Activated naive CD4-positive, alpha-beta T cell treated with anti-CD3 and anti-CD28 coated beads for 36 hours (primary cell): ENCODE measurements at places on chromosomes 1 and 21.
A peak's percentile ranks its signal among the peaks of the same experiment; 100 is the strongest.

GRCh38 chr1:21290546-21290944, 282 bp upstream of the ECE1 start:
- peak; percentile 39 for DNase-seq

DNA sequence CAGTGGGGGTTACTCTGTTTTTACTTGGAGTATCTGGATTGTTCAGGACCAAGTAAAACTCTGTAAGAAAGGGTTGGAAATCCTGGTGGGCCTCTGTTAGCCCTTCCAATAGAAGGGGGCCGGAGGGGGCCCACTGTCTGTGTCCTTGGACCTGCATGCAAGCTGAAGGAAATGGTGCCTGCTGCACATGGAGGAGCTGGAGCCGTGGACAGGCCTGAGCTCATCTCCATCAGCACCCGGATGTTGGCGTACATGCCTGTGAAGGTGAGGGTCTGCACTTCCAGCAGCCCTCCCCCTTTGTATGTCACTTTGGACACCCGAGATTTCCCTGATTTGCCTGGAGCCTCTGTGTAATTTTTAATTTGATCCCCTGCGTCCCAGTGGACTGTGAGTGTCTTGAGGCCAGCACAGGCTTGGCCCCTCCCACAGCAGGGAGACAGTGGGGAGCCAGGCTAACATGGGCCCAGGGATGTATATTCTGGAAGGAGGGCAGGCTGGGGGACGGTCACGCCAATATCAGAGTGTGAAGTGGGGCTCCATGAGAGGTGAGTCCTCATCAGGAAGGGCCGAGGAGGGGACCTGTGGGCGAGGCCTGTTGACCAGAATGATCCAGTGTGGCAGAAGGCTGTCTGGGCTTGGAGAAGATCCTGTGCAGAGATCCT, 16.8 kb downstream of the GALNT2 start:
- no peak for DNase-seq

- no peak for DNase-seq
Measured at GRCh38 chr1:169475806-169476387, 9.8 kb downstream of the SLC19A2 start.

DNA sequence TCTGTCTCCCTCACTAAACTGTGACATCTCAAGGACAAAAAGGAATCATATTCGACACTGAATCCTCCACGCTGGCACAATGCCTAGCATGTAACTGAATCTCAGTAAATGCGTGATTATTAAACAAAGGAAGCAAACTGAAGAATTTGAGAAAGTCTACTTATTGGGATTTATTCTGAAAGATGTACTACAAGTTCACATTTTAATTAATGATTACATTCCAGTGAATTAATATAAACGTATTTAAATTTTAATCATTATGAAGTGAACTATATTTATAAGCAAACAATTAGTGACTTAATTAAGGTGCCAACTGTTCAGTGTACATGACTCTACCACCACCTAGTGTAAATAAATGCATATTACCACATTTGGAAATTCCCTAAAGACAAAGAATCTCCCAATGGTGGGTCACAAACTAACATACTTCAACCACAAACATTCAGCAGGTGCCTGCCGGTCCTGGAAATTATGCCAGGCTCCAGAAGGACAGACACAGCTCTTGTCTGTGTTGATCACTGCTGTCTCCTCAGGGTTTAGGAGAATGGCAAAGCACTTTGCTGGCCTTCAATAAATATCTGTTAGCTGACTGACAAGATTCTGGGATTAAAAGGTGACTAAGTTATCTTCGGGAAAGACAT, 56.3 kb downstream of the SMYD3 start:
- no peak for DNase-seq

- no peak for DNase-seq
Measured at GRCh38 chr1:179087665-179088064, 5.8 kb downstream of the TOR3A start.

GRCh38 chr1:6872573-6873261, 87.5 kb downstream of the CAMTA1 start:
- DNase-seq = no peak

DNA sequence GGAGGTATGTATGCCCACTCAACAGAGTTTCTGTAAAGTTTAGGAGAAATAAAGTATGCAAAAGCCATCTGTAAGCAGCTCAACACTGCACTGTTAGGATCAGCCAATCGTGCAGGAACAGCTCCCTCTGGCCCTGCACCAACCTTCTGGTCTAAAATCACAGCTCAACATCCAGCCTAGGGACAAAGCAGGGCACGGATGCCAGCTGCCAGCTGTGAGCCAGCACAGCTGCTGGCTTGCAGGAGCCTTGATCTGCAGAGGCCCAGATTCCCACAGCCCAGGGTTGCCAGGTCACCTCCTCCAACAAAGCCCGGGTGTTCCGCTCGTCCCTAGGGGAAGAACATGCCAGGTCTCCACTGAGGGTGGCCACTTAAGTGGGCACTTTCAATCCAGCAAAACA, 8.6 kb downstream of the ACOT7 start:
- no peak for DNase-seq

GRCh38 chr21:40615505-40616376, 231.2 kb downstream of the DSCAM start:
- DNase-seq = no peak

DNA sequence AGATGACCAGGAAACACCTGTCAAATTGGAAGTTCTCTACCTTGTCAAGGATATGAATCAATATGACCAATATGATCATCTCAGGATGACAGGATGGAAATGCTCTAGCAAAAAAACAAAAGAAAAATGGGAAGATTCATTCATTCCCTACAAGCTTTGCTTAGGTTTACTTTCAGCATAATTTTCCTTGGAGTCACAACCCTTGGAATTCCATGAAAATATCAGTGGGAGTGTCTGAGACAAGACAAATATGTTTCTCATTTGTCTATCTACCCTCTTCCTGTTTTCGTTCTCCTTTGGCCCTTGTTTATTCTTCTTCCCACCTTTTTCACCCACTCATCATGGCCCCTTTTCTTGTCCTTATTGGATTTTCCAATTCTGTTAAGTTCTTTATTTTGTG, 50.6 kb downstream of the COLGALT2 start:
- DNase-seq = no peak

GRCh38 chr1:52240592-52241210, 98.8 kb downstream of the ZFYVE9 start:
- DNase-seq = no peak

- DNase-seq = no peak
Measured at GRCh38 chr1:23803674-23804073, 3.1 kb upstream of the GALE start.

GRCh38 chr1:110454328-110454727, 3.4 kb downstream of the PROK1 start:
- DNase-seq = no peak

- DNase-seq = peak; percentile 20
Measured at GRCh38 chr1:93591676-93592550, 89.7 kb downstream of the BCAR3 start.

GRCh38 chr1:188708795-188709535, 1768.7 kb downstream of the BRINP3 start:
- no peak for DNase-seq

- DNase-seq = no peak
Measured at GRCh38 chr1:218476385-218476784, 131.2 kb downstream of the TGFB2 start.

DNA sequence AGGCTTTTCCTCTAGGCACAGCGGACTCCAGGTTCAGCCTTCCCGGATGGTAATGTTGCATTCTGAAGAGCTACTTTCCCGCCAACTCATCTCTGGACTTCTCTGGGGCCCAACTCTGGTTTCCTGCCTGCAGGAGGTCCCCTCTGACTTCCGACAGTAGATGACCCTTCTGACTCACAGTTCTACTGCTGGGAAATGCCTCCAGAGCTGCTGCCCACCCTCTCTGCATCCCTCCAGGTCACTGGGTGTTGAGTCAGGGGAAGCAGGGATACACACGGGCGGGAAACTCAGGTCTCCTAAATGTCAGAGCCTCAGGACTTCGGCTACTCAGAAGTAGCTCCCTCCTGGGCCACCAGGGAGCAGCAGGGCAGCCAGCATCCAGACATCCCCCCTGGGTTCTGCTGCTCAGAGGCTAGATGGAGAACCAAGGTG, 2.1 kb upstream of the KIF21B start:
- peak; percentile 54 for DNase-seq

DNA sequence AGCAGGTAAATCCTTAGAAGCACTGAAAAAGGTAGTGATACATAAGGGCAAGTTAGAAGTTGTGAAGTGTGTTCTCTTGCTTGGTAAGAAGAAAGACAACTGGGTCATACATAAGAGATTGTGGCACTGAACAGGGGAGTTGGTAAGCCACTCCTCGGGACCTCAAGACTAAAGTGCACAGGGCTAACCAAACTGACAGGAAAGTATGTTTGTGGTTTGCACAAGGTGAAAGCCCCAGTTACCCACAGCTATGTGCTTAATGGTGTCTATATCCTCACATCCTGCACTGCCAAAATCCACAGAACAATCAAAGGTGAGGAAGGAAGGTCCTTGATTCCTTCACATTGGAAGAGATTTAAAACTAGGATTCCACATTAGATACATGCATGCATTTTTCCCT, 276.5 kb downstream of the DNM3 start:
- peak; percentile 47 for DNase-seq

DNA sequence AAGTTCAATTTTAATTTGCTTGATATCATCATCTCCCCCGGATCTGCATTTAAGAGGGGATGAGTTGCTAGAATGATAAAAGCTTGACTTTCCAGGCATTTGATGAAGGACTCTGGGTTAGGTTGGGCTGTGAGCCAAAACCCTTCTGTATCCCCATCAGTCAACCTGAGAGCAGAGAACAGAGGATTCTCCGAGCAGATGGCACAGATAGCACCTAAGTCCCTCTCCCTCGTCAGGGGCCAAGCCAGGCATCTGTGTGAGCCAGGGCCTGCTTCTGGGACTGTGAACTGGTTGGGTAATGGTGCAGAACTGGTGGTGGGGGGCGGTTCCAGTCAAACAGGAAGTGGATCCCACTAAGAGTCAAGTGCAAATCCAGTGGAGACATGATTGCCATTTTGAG, 205.8 kb downstream of the TNR start:
- no peak for DNase-seq

DNA sequence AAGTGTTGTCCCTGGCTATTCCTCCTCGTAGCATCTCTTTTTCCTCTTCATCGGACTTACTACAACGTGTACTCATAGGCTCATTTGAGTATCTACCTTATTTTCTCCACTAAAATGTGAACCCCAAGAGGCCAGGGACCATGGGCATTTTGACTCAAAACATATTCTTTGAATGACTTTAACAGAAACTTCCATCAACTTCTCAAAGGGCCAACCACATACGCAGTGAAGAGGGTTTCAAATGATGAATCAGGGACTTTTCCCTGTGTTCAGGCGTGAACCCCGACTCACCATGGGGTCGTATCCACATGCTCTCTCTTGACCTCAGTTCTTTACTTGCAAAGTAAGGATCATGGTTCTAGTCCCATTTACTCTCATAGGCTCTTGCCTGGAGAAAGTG, 20.2 kb upstream of the GPR137B start:
- DNase-seq = peak; percentile 65

GRCh38 chr1:44262414-44262813, 49.1 kb downstream of the DMAP1 start:
- DNase-seq = no peak

DNA sequence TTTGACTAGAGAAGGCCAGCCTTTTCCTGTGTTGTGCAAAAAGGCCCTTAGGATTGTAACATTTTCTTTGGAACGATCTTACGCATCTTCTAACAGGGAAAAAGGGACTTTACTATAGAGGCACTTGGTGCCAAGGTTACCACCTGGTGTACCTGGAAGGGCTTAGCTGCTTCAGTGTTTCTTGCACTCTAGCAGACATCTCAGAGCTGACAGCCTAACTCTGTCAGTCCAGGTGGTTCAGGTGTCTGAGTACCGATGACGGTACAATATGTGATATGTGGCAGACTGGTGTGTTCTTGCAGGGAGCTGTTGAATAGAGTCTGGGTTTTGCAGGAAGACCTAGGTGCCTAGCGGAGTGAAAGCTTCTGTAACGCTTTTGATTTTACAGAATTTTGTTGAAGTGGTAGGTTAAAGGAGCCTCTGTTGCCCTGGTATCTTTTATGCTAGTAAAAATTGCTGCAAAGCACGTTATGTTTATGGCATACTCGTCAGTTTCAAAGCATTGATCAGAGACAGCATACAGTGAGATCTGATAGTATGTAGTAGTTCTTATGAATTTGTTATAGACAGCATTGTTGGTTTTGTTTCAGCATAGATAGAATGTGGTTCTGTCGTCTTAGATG, 1.4 kb downstream of the MAGI3 start:
- peak; percentile 12 for DNase-seq

DNA sequence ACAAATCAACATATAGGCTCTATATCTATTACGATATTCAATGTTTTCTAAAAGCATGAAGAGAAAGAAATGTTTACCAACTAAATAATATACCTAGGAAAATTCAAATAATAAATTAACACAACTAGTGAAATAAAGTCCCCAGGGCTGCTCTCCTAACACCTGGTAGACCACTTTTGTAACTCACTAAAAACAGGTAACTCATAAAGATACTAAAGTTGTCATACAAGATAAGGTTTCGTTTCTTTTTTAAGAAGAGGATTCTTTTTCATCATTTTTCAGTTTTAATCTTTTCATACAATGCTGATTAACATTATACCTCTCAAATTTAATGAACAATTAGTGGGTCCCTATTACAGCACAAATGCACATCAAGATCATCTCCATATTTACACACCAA, 99.0 kb downstream of the ZZZ3 start:
- DNase-seq = no peak

DNA sequence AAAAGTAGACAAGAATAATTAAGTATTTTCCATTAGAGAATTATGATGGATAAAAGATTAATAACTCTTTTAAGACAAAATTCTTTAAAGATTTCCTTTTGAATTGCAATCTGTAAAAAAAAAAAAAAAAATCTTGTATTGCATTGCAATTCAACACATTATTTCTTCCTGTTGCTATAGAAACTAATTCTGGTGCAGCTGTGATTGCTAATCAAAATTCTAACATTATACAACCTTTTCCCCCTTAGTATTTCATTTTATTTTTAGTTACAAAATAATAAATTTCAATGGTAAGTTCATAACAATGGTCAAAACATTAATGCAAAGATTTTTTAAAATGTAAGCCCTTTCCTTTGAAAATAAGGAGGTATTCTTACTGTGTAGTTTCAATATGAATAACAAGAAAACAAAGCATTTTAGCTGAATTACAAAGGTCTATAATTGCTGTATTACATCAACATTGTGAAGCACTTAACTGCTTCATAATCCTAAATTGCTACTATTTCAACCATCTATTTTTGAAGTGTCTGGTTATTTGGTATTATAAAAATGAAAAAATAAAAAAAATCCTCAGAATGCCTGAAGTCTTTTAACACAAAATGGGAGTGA, 135.0 kb downstream of the SYT14 start:
- DNase-seq = no peak

- DNase-seq = no peak
Measured at GRCh38 chr1:202286622-202287097, 55.1 kb downstream of the UBE2T start.

DNA sequence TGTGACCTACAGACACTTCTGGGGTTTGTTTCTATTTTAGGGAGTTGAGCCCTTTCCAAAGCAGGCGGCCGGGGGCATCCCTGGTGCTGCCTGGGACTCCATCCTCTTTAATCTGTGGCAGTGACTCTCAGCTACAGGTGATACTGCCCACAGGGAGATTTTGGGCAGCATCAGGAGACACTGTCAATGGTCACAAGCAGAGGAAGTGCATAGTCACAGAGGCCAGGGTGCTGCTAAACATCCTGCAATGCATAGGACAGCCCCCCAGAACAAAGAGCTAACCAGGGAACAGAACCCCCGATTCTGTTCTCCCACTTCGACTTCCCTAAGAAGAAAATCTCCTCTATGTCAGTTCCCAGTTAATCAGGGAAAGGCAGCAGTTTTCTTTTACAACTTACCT, 66.2 kb downstream of the TEX35 start:
- DNase-seq = no peak
